ENCODE measurements at places on chromosomes 6 and 20. TPM values are rescaled to one million over a fixed set of nuclear protein-coding genes. Genes with fewer than 3 reads are reported as not detected.

- DNase-seq: no peak
Measured at GRCh38 chr6:169008641-169009257, 244.9 kb downstream of the THBS2 start.

SCAF8 gene
- total RNA-seq: 54.9 TPM

HDGFL1 gene
- total RNA-seq: not detected

- no peak for DNase-seq
Measured at GRCh38 chr20:40646813-40647212, 42.2 kb downstream of the MAFB start.

MRPL18 gene
- 45.4 TPM for total RNA-seq

HEY2 gene
- total RNA-seq: 2.1 TPM

DNA sequence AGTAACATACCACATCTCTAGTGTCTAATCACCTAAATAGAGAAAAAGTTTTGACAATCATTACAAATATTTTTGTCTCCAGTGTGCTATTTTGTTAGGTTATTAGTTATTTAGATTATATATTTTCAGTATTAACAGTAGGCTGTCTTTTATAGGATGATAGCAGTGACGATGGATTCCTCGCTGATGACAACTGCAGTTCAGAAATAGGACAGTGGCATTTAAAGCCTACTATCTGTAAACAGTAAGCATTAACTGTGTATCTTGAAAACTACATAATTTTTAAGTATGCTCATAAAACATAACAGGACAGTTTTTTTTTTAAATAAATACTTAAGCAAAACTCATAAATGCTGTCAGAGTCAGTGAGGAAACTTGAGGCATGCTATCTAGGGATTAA, 37.9 kb upstream of the MYO6 start:
- no peak for DNase-seq

SSTR4 gene
- total RNA-seq: not detected

- DNase-seq: no peak
Measured at GRCh38 chr6:41443616-41444525, 102.3 kb upstream of the FOXP4 start.

CPNE5 gene
- 2.9 TPM for total RNA-seq

- DNase-seq: no peak
Measured at GRCh38 chr20:4961746-4962145, 39.6 kb downstream of the SLC23A2 start.

HAO1 gene
- total RNA-seq: not detected

CLPSL1 gene
- not detected for total RNA-seq

BPIFB2 gene
- total RNA-seq: not detected

PRDM1 gene
- total RNA-seq: not detected

- DNase-seq: no peak
Measured at GRCh38 chr6:138580801-138581200, 81.5 kb upstream of the NHSL1 start.

DNA sequence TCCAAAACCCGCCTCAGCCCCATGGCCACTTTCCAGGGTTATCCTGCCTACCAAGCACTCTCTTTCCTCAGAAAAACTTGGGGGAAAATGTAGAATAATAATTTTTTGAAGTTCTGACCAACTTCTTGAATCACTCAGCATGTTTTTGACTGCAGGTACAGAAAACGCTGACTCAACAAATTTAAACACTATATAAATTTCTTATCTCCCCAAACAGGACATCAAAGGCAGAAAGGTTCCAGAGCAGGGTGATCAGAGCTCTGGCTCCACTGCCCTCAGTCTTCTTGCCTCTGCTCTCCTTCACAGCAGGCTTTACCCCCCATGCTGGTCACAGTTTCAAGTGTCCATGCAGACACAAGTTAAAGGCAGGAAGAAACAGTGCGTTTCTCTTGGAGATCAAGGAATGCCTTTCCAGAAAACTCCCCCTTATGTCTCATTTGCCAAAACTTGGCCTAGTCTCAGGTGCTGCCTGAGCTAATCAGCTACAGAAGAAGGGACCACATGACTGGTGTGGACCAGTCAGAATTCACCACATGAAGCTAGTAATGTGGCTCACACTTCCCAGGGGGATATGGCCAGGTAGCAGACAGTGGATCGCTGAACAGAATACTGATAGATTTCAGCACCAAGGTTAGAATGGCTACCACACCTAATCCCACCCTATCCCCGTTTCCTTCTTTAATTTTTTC, 24.4 kb upstream of the SLC17A3 start:
- no peak for DNase-seq

PGC gene
- total RNA-seq: not detected
